ENCODE measurements at places on chromosomes 3 and 15. TPM values are rescaled to one million over a fixed set of nuclear protein-coding genes. Genes with fewer than 3 reads are reported as not detected.

- no peak for ATAC-seq
Measured at GRCh38 chr15:39239562-39239961, 341.3 kb upstream of the THBS1 start.

DNA sequence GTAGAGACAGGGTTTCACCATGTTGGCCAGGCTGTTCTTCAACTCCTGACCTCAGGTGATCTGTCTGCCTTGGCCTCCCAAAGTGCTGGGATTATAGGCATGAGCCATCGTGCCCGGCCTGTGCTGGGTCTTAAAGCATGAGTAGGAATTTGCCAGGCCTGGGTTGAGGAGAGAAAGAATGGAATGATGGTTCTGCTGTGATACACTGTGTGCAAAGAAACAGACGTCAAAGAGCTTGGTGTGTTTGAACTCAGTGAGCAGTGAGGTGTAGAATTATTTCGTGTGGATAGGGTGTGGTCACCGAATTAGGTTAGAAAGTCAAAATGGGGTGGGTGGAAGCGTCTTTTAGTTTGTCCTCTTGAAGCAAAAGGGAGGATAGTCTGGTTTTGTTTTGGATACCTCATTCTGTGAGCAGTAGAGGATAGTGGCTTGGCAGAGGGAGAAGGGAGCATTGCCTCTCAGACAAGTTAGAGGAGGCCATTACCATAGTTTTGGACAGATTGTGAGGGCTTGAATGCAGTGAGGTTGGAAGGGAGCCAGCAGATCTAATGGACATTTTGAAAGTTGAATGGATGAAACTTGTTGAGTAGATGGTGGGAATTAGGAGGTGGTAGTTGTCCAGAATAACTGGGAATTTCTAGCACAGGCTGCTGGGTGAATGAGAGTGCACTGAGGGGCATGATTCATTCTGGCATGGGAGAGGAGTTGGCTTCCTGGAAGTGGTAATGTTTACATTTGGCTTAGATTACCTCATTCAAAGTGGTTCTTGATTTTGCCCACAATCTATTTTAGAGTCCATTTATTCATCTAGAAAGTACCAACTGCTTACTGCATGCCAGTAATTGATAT lies 27.2 kb downstream of the AKAP13 start:
- peak; percentile 77 for ATAC-seq

GRCh38 chr3:182413061-182413460 lies 380.2 kb upstream of the ATP11B start:
- ATAC-seq: no peak

DNA sequence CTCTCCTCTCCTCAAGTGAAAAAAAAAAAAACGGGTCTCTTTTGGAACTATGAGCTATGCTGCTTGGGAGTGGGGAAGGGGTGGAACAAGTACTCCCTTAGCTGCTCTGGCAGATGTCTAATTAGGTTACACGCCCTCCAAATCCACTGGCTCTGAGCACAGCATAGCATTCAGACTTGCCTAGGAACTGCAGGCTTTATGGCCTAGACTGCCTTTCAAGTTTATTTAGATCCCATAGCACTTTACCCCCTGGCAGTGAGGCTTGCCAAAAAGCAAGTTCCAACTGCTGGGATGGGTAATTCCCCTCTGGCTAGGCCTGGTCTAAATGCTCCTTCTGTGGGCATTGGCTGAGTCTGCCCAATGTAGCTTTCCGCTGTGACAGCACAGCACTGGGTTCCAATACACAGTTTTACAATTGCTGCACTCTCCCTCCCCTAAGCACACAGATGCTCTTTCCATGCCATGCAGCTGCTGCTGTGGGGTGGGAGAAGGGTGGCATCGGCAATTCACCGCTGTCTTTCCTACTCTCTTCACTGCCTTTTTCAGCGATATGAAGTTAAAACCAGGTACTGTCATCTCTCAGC lies 152.8 kb downstream of the KCNAB1 start:
- ATAC-seq: no peak

PLSCR2 gene
- total RNA-seq: not detected

Measured in motor neuron (in vitro differentiated cells).